Testis (tissue), 5 donors: ENCODE measurements at places on chromosomes 12 and 14.

GRCh38 chr14:101069666-101070362 is 166.3 kb upstream of the RTL1 start:
- H3K4me1 ChIP-seq: no peaks in the 10 kb centered on the region
- H3K4me3 ChIP-seq: no peak overlapping the region
- no peaks in the 10 kb centered on the region for H3K27me3 ChIP-seq
- no peak overlapping the region for H3K27ac ChIP-seq
- peak; percentile 6 for DNase-seq

DNA sequence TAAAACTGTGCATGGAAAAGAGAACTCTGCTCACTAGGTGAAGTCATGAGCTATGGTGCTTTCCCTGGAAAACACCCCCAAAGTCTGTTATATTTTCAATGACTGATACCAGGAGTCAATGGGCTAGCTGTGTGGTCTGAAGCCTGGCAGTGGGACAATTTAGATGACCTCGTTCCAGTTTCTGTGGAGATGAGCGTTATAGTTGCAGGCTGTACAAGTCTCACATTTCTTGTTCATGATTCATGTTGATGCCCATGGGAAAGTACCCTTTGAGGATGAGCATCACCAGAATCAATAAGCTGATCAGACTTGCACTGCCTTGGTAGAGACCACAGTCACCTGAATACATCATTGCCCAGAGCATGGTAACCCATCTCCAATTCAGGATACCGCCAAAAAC is 70.7 kb downstream of the NOVA1 start:
- no peaks in the 10 kb centered on the region for H3K36me3 ChIP-seq
- DNase-seq: no peak
- no peaks in the 10 kb centered on the region for H3K4me1 ChIP-seq
- H3K27ac ChIP-seq: no peak overlapping the region

GRCh38 chr12:100574187-100575074 is 947 bp downstream of the GAS2L3 start:
- peak overlapping the region; percentile 63 for H3K4me3 ChIP-seq
- H3K36me3 ChIP-seq: no peaks in the 10 kb centered on the region
- DNase-seq: no peak
- H3K4me1 ChIP-seq: peaks cover 7% of the 10 kb centered on the region

DNA sequence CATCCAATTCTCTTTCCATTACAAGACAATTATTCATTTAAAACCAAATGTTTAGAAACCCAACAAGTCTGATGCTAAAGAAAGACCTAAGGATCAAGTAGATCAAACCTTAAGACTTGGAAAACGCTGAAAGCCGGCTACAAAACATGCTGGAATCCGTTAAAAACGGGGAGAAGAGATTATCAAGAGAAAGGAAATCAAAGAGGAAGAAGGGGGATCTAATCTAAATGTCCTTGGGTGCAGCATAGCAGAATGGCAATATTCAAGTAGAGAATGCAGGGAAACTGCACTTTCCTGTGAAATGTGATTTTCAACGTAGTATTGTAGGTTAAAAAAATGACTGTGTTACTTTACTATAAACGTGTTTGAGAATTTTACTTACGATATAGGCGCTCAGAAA is 1.3 kb downstream of the PPP1R13B start:
- no peaks in the 10 kb centered on the region for H3K36me3 ChIP-seq
- no peak for DNase-seq
- H3K4me1 ChIP-seq: peaks cover 25% of the 10 kb centered on the region
- no peaks in the 10 kb centered on the region for H3K27me3 ChIP-seq

DNA sequence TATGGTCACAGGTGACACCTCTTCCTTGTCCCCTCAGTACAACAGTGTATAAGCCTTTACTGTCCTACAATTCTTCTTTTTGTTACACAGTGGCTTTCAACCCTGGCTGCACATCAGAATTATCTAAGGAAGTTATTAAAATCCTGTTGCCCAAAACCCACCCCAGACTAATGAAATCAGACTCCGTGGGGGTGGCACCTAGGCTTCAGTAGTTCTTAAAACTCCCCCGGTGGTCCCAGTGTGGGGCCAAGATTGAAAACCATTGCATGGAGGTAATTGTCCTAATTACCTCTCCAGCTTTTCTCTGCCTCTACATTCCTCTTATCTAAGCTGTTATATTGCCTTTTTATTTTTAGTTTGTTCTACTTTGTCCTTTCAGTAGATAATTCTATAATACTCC is 172.8 kb downstream of the DAD1 start:
- no peak for DNase-seq
- H3K4me1 ChIP-seq: no peaks in the 10 kb centered on the region
- H3K27me3 ChIP-seq: no peaks in the 10 kb centered on the region

DNA sequence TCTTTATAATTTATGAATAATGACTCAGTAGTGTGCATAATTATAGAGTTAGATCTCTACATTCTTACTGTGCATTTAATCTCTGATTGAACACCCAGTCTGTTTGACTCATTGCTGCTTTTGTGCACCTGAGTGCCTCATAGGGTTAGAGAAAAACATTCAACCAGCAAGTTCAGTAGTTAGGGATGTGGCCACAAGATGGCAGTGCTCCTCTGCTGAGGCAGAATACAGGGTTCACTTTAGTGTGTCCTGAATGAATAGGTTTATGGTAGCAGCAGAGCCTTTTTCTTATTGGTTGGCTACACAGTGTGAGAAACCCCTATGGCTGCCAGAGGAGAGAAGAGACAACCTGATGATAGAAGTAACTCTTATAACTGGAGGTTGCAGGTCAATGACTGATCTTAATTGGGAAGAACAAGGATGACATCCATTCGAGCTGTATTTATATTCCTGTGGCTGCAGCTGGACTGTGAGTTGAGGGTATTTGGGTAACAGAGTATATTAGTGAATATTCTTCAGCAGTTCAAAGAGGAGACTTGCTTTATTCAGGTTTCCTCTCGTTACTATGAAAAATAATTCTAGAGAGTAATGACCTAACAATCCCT is 194.9 kb upstream of the OR4E1 start:
- no peaks in the 10 kb centered on the region for H3K36me3 ChIP-seq
- H3K4me3 ChIP-seq: no peak overlapping the region
- peak; percentile 72 for DNase-seq
- H3K27me3 ChIP-seq: no peaks in the 10 kb centered on the region

DNA sequence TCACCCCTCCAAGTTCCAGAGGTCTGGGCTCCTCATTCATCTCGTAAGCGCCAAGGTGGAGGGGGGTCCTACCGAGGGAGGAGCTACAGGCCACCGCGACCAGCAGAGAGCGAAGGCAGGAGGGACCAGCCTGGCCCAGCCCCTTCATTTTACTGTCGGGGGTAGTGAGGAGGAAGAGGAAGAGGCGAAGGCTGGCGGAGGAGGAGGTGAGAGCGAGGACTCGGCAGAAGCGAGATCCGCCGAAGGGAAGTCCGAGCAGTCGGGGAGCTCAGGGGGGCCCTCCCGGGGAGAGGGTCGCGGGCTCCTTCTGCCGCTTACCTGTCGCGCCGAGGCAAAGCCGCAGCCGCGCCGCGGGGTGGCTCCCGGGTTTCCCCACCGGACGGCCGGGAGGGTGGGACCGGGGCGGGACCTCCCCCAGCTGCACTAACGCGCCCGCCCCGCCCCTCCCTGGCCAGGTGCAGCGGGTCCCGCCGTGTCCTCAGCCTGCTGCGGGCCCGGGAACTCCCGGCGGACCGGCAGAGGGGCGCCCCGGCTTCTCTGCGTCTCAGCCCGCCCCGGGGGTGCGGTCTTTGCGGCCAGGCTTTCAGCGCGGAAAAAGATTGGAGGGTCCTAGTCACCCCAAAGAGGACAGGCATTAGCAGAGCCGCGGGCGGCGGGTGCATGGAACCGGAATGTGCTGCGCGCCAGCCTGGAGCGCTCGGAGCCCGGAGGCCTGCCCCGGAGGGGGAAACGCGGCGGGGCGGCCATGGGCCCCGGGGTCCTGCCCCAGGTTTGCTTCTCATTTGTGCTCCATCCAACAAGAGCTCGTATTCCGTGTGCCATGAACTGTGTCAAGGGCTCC is at the start of gene GALNT6:
GALNT6 (minus strand) TSS at position 124 of the 841 bp plus-strand sequence. CDS start 11,625 bp downstream, outside the sequence.
- no peaks in the 10 kb centered on the region for H3K27me3 ChIP-seq
- H3K4me1 ChIP-seq: no peaks in the 10 kb centered on the region
- H3K27ac ChIP-seq: no peak within 1 kb of the TSS
- DNase-seq: no peak
- peak within 1 kb of the TSS; percentile 60 for H3K4me3 ChIP-seq
- H3K36me3 ChIP-seq: no peaks in the 10 kb centered on the region

GRCh38 chr12:15534874-15535273 is 212.6 kb downstream of the PTPRO start:
- no peak for DNase-seq
- no peaks in the 10 kb centered on the region for H3K4me1 ChIP-seq
- H3K4me3 ChIP-seq: no peak overlapping the region

GRCh38 chr14:56552615-56553014 is 27.0 kb upstream of the TMEM260 start:
- H3K36me3 ChIP-seq: no peaks in the 10 kb centered on the region
- H3K27ac ChIP-seq: no peak overlapping the region
- DNase-seq: peak; percentile 15
- no peak overlapping the region for H3K4me3 ChIP-seq
- H3K27me3 ChIP-seq: no peaks in the 10 kb centered on the region

GRCh38 chr12:12020762-12021161 is 50.0 kb upstream of the BCL2L14 start:
- no peaks in the 10 kb centered on the region for H3K4me1 ChIP-seq
- no peak overlapping the region for H3K27ac ChIP-seq
- H3K36me3 ChIP-seq: no peaks in the 10 kb centered on the region
- DNase-seq: no peak
- H3K27me3 ChIP-seq: no peaks in the 10 kb centered on the region

- no peaks in the 10 kb centered on the region for H3K27me3 ChIP-seq
- no peaks in the 10 kb centered on the region for H3K36me3 ChIP-seq
- H3K4me3 ChIP-seq: no peak overlapping the region
- no peak for DNase-seq
Measured at GRCh38 chr12:62860020-62860419, 74.9 kb downstream of the PPM1H start.

GRCh38 chr12:130706311-130706710 is 9.8 kb downstream of the RIMBP2 start:
- H3K4me3 ChIP-seq: no peak overlapping the region
- no peaks in the 10 kb centered on the region for H3K4me1 ChIP-seq
- H3K27ac ChIP-seq: no peak overlapping the region
- DNase-seq: peak; percentile 6

DNA sequence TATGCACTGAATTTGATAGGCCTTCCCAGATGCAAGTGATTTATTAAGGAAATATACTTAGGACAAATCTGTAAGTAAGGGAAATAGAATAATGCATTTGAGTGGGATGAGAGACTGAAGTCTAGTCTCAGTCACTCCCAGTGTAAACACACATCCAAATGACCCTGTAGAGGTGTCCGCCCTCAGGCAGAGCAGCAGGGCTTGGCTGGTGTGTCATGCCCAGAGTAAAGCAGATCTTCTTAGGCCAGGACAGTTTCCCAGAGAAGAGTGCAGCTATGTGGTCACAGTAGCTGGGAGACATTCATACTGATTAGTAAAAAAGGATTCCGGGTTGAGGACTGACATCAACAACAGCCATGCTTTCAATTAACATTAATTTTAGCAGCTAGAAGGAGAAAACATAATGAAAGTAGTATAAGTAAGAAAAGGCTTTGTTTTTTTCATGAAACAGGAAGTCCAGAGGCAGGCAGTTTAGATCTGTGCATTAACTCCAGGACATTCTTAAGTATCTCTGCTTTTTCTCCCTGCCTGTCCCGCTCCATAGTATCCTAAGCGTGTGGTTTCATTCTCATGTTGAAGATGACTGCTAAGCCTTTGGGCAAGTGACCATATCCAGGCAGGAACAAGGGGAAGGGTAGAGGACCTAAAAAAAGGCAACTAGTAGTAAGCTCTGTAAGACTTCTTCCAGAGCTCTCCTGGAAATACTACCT is 35.7 kb downstream of the CNTN1 start:
- no peaks in the 10 kb centered on the region for H3K36me3 ChIP-seq
- no peak for DNase-seq
- H3K27ac ChIP-seq: no peak overlapping the region
- H3K27me3 ChIP-seq: no peaks in the 10 kb centered on the region

DNA sequence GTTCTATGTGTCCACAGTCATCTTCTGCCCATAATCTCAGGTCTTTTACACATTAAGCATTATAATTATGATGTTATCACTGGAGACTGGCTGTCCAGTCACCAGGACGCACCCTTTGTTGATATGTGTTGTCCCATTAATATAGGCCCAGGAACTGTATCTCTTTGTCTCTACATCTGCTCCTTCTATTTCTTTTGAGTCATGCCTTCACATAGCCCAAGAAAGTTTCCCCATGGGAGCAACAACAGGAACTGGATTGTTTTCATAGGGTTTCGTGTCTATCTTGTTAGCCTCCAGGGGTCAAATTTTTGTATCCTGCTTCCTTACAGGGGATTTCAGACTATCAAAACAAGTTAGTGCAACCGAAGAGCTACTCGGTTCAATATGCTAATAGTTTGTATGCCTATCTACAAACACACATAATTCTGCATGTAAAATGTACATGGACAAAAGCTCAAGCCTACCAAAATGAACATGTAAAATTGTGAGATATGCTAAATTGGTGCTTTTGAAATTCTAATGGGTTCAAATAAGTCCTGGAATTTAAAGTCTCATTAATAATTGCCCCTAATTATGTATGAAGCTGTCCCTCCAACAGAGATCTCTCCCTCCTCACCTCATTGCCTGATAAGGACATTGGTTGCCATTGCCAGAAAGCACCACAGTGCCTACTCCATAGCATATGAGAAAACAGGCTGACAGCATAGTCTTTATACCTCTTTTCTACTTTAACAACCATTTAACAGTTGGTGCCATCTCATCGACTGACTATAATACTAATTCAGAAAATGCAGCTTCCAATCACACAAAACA is 99.8 kb upstream of the DIO2 start:
- no peak overlapping the region for H3K4me3 ChIP-seq
- H3K27me3 ChIP-seq: no peaks in the 10 kb centered on the region
- H3K4me1 ChIP-seq: no peaks in the 10 kb centered on the region
- H3K27ac ChIP-seq: no peak overlapping the region
- H3K36me3 ChIP-seq: no peaks in the 10 kb centered on the region

GRCh38 chr12:49092086-49092815 is 2.4 kb downstream of the DHH start:
- no peak overlapping the region for H3K27ac ChIP-seq
- peak; percentile 96 for DNase-seq
- peaks cover 47% of the 10 kb centered on the region for H3K4me1 ChIP-seq
- no peaks in the 10 kb centered on the region for H3K36me3 ChIP-seq

DNA sequence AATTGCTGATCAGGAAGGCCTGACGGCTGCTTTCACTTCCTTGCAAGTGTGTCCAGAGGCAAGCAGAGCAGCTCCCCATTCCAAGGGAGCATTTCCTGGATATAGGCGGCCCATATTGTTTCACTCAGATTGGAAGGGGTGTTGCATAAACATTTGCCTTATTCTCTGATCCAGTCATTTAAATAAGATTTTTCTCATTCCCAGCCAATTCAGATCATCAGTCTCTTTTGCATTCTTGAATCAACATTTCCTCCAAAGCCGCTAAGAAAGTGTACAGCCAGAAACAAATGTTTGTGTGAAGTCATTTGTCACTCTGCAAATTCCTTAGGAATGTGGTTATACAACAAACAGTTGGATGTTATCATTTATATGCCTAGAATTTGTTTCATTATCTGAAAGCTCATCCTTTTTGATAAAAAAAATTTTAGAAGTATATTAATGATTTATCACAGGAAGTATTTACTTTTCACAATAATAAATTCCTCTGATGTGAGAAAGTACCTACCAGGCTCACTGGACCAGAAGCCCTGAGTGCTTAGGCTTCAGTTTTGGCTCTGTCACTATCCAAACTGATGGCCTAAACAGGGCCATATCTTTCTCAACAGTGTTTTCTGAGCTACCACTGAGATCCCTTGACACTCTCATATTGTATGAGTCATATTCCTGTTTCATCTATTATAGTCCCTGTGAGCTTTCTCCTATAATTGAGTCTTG is 379.6 kb downstream of the CCDC91 start:
- H3K36me3 ChIP-seq: no peaks in the 10 kb centered on the region
- no peak for DNase-seq
- no peak overlapping the region for H3K27ac ChIP-seq
